ENCODE measurements at places on chromosomes 1 and 21. TPM values are rescaled to one million over a fixed set of nuclear protein-coding genes. Genes with fewer than 3 reads are reported as not detected.

- no peak for DNase-seq
Measured at GRCh38 chr1:20865001-20865400, 77.9 kb upstream of the HP1BP3 start.

- DNase-seq: no peak
Measured at GRCh38 chr1:60581455-60582220, 500.7 kb upstream of the NFIA start.

DNA sequence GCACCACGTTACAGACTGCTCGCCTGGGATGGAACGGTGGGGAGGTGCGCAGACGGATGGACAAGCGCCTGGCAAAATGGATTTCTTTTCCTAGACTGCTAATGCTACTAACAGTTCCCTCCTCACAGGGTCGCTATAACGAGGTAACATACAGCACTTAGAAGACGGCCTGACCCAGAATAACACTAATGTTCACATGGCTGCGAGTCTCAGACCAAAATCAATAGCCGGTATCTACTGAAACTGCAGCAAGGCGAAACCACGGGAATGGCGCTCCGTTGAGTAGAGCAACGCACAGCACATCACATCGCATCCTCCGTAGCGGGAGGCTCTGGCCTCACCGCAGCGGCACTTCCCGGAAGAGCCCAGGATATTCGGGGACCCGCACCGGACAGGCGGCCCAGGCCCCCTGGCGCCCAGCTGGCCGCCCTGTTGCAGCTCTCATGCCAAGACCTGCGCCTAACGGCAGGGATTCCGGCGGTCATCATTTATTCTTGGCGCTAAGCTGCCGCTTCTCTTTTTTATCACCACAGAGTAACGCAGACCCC, 46.6 kb downstream of the VPS26C start:
- DNase-seq: no peak

- DNase-seq: no peak
Measured at GRCh38 chr1:147852706-147853225, 49.8 kb upstream of the GJA8 start.

- peak; percentile 66 for DNase-seq
Measured at GRCh38 chr1:16151196-16151994, 4.5 kb downstream of the EPHA2 start.

GRCh38 chr1:67441739-67442281, 11.6 kb upstream of the SERBP1 start:
- no peak for DNase-seq

MROH9 gene
- not detected for total RNA-seq

MYBPH gene
- not detected for total RNA-seq

ADAMTS1 gene
- 1.1 TPM for total RNA-seq

Measured in glutamatergic neuron (in vitro differentiated cells).